Non-pigmented ciliary epithelial cell (primary cell): ENCODE measurements at places on chromosomes 2 and 18.

DNA sequence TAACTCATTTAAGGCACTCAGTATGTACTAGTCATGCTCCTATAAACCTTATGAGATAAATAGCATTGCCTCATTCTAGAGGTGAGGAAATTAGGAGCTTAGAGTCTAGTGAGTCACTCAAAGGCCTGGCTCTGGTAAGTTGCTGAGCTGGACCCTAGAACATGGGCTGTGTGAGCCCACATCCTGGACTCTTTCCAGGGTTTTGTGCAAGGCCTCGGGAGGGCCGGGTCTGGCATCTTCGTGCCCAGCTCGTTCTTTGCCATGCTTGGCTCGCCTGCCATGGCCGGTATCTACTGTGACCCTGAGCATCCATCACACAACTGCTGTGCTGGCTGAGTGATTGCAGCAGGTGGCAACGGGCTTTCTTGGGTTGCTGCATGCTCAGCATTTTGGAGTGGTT lies 168.0 kb downstream of the LPIN1 start:
- no peak for DNase-seq

- DNase-seq = no peak
These were observed 59.7 kb downstream of the CYP1B1 start for GRCh38 chr2:38016219-38016618.

DNA sequence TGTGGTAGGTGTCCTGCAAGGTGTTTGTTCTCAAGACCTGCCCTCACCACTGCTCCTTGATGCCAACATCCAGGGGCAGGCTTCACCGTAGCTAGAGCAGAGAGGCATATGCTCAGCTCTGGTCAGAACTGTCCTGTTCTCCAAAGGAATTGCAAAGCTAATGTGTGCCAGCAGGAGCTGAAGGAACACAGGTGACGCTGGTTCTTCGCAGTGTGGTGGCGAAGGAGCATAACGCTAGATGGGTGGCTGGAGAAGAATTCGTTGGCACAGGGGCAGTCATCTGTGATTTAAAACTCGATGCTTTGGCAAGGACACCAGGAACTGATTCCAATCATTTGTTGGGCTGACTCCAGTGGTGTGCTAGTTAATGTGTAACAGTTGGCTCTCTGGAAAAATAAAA lies 11.4 kb upstream of the PER2 start:
- no peak for DNase-seq

DNA sequence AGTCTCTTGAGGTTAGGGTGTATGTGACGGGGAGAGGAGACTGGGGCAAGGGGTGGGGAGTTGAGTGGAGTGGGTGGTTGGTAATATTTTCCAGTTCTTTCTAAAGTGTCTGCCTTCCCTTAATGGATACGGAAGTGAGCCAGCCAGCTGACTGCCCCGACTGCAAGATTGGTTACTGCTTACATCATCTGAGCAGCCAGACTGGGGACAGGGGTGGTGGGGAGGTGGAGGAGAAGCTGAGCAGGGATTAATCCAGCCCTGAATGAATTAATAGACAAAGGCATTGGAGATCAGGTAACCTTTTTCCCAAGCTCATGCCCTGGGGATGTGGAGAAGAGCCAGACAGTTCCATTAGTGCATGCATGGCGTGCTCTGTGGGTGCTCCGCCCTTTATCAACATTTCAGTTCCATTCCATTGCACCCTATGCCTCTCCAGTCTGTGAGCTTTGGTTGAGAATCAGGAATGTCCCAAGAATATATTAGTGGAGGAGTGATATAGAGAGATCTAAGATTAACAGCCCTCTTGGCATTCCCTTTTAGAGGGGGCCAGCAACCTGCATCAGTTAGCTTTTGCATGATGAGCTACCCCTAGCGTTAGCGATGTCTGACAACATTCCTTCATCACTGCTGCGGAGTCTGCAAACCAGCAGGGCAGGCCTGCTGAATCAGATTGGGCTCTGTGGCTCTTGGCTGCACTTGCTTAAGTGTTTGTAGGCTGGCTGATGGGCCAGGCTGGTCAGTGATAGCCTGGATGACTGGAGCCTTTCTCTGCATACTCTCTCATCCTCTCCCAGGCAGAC lies 67.4 kb downstream of the TNP1 start:
- no peak for DNase-seq

- no peak for DNase-seq
These were observed 130.6 kb downstream of the AKAIN1 start for GRCh38 chr18:5066380-5066977.

- no peak for DNase-seq
These were observed 117.0 kb downstream of the ZNF385B start for GRCh38 chr2:179744401-179744800.

DNA sequence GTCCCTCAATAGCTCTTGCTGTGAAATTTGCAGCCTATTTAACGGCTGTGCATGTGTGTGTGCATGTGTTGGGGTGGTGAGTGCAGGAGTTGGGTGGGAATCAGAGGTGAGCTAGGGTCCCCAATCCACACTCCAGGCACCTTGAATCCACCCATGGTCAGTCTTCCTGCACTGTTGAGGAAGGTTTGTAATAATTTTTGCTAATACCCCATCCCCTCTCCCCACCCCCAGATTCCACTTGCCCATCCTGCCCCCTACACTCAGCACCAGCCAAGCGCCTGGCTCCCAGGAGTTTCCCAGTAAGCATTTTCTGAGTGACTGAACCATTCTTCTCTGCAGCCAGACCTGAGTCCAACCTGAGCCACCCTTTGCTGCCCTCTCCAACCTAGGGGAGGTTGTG lies 208.4 kb upstream of the RAB12 start:
- DNase-seq = no peak

GRCh38 chr18:10213526-10213925 lies 240.9 kb upstream of the APCDD1 start:
- DNase-seq = no peak
